ENCODE measurements at places on chromosomes 12 and 14. TPM values are rescaled to one million over a fixed set of nuclear protein-coding genes. Genes with fewer than 3 reads are reported as not detected.

NTS gene
- not detected for total RNA-seq

C14orf180 gene
- not detected for total RNA-seq

ZNF664 gene
- total RNA-seq: 72.0 TPM

CLEC2A gene
- total RNA-seq: not detected

TAMALIN gene
- 3.3 TPM for total RNA-seq

TRHDE gene
- total RNA-seq: 0.05 TPM

RPL10L gene
- total RNA-seq: not detected

C1R gene
- 10.7 TPM for total RNA-seq

DNA sequence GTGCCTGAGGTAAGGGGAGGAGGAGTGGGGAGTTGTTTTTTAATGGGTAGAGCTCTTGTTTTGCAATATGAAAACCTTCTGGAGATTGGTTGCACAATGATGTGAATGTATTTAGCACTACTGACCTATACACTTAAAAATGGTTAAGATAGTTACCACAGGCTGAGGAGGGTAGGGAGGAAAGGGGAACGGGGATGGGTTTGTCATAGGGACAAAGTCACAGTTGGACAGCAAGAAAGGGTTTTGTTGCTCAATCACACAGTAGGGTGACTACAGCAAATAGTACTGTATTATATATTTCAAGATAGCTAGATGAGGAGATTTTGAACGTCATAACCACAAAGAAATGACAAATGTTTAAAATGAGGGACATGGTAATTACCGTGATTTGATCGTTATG, 1562.4 kb downstream of the AACS start:
- DNase-seq: no peak

DNA sequence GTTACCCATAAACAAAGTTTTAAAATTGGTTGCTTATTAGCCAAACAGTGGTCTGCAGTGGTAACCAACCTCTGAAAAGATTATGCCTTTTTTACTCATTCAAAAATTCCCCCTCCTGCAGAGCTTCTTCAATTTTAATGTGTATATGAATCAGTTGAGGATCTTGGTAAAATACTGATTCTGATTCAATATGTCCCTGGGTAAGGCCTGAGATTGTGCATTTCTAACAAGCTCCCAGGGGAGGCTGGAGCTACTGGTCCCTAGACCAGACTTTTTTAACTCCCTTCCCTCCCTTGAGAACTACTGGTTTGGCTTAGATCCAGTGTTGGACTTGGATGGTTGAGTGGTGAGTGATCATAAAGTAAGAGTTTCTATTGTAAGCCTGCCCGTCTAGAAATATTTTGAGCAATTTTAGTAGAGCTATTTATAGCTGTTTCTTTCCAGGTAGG, 90.2 kb downstream of the FUT8 start:
- DNase-seq: peak; percentile 22

GRCh38 chr12:62876938-62877548, 57.9 kb downstream of the PPM1H start:
- DNase-seq: no peak

GRCh38 chr12:120490833-120491512, 4.9 kb upstream of the DYNLL1 start:
- DNase-seq: no peak

GRCh38 chr12:62621101-62621638, 154.5 kb downstream of the MON2 start:
- DNase-seq: no peak

DNA sequence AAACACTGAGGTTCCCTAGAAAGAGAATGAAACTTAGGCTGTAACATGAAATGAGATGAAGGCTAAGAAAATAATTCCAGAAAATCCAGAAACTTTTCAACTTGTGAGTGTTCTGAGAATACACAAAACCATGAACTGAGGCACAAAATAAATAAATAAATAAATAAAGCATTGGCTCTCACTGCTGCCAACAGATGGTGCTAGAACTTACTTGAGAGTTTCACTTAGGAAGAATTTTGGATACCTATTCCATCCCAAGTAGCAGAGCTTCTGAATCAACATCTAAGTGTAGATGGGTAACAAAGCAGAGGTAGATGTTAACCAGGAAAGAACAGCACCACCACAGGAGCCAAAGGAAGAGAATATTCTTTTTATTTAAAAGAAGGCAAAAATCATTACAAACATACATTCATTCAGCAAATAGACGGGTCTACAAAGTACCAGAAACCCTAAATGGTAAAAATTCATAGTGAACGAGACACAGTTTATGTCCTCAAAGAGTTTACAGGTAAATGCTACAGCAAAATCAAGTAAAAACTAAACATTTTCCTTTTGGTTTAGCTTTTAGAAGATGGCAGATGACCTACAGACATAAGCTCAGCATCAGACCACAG, 16.7 kb downstream of the EPS8 start:
- no peak for DNase-seq

DNA sequence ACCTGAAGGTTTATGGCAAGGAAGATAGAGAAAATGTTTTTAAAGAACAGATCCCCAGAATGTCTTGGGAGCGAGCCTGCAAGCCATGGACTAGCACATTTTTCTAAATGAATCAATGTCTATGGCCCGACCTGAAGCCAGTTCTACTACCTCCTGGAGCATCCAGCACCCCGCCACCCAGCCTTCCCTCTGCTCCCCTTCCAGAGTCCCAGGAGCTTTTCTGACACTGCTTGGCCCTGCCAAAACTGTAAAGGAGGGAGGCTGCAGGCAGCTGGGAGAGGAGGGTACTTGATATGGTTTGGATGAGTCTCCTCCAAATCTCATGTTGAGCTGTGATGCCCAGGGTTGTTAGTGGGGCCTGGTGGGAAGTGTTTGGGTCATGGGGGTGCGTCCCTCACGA, 95.5 kb upstream of the FZD10 start:
- DNase-seq: no peak

DNA sequence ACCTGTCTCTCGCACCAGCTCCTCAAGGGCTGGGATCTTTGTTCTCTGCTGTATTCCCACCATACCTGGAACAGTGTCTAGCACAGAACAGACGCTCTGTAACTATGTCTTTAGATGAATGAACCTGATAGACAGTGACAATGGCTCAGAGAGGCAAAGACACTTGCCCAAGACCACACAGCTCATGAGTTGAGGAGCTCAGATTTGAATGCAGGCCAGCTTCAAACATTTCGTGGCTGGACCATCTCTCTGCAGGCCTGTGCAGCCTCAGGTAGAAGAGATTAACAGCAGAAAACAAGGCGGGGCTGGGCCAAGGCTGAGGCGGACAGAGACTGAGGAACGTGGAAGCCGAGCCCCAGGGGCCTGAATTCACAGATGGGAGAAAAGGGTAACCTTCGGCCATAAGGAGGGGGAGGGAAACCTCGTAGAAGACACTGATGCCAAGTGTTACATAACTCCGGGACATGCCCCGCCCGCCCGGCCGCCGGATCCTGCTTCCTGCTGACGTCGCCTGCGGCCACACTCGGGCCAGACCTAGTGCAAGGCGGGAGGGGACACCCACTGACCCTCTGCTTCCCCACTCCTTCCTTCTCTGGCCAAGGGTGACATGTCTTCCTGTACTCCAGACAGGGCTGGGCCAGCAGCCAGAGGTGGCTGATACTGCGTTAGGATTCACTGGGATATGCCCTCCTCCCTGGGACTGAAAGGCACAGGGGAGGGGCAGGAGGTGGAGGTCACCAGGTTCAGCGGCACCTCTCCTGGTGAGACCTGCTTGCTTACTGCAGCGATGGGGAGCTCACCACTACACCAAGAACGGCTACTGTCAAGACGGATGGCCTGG, 86.8 kb downstream of the RFLNA start:
- peak; percentile 85 for DNase-seq

DNA sequence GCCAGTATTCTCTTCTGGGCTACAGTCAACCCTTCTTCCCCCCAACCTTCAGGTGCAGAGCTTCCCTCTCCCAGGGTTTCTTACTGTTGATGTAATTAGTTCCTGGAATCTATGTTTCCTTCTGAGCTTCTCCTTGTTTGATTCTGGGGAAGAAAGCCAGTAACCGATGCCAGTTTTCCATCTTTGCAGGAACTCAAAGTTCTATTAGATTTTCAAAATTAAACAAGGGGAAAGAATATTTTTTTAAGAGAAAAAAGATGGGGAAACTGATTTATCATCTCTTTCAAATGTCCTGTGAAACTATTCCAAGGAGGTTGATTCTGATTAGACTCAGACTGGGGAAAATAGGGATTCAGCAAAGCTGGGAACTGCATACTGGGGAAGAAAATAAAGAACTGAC, 17.9 kb upstream of the FAM234B start:
- DNase-seq: no peak

DNA sequence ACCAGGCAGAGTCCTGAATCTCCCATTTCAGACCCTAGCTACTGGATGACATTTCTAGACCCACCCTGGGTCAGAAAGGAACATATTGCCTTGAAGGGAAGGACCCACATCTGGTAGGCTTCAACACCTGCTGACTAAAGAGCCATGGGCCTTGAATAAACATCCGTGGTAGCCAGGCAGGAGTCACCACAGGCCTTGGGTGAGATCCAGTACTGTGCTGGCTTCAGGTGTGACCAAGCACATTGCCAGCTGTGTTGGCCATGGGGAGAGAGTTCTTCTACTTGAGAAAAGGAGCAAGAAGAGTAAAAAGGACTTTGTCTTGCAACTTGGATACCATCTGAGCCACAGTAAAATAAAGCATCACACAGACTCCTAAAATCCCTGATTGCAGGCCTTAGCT, 332.6 kb downstream of the SLC16A7 start:
- no peak for DNase-seq

- DNase-seq: no peak
Observed at GRCh38 chr12:103884316-103884715, 43.3 kb upstream of the NT5DC3 start.

GRCh38 chr12:89621521-89621920, 87.1 kb downstream of the ATP2B1 start:
- no peak for DNase-seq

- peak; percentile 17 for DNase-seq
Observed at GRCh38 chr14:93008381-93008780, 85.4 kb downstream of the CHGA start.
